ENCODE measurements at places on chromosomes 16 and 17. TPM values are rescaled to one million over a fixed set of nuclear protein-coding genes. Genes with fewer than 3 reads are reported as not detected.
A peak's percentile ranks its signal among the peaks of the same experiment; 100 is the strongest.

Gene MLX
- total RNA-seq: 54.8 TPM

Gene CACNG1
- not detected for total RNA-seq

Gene DPEP1
- total RNA-seq: not detected

Gene POLDIP2
- 152 TPM for total RNA-seq

Gene KCNJ12
- 8.1 TPM for total RNA-seq

GRCh38 chr16:89041571-89042481 lies 51.8 kb upstream of the ACSF3 start:
- peak; percentile 7 for DNase-seq

- DNase-seq: peak; percentile 76
Observed at GRCh38 chr17:21119247-21119918, 7.4 kb upstream of the DHRS7B start.

- DNase-seq: no peak
Observed at GRCh38 chr16:65222536-65222935, 100.7 kb upstream of the CDH11 start.

GRCh38 chr17:1713878-1714426 lies 3.8 kb upstream of the TLCD2 start:
- DNase-seq: no peak

DNA sequence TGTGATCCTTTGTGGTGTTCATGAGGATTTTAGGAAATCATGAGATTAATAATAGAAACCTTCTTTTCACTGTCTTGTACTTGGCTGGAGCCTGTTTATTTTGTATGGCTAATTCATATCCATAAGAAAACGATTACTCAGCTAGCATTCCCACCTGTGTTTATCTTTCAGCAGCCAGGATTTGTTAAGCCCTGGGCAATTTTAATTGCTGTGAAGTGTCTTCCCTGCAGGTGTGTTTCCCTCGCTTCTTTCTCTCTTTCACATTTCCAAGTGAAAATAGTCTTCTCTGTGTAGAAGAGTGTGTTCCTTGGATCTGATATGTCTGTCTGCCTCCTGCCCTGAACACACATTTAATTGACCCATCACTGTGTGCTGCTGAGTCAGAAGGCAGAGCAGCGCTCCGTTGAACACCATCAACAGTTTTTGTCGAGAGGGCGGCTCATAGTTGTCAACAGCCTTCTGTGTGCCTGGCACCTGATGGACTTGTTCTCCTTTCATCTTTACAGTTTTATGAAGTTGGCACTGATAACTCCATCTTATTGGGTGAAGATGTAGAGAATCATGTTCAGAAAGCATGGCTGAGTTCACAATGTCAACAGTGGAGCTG lies 83.2 kb downstream of the SPECC1 start:
- no peak for DNase-seq

DNA sequence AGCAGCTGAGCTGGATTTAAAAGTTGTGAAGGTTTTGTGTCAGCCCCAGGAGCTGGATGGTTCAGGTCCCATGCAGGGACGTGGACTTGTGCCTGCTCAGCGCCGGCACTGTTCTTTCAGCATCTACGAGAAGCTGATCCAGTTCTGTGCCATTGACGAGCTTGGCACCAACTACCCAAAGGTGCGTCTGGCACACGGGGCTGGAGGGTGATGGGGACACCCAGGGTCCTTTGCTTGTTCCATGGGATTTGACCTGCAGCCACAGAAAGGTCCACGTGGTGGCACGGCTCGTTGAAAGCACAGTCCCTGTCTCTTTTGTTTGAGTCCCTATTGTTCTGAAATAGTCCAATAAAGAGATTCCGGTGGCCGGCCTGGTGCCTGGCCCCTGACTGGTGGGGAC lies 18.1 kb upstream of the ITGB4 start:
- DNase-seq: no peak

GRCh38 chr17:74217037-74217730 lies 3.8 kb downstream of the TTYH2 start:
- no peak for DNase-seq

DNA sequence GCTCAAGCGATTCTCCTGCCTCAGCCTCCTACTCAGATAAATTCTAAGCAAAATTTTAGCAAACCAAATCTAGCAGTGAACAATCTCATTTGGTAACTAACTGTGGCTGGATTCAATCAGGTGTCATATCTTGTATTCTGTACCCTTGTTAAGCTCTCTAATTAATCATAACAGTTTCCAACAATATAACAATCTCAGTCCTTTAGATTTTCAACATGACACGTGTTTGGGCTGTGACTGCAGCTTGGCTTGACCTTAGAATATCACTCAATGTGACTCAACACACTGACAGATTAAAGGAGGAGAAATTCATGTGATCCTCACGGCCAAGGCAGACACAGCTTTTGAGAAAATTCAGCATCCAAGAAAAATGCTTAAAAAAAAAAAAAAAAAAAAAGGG lies 133.6 kb downstream of the BANP start:
- DNase-seq: no peak

Data from heart right ventricle (tissue), 16 donors.